ENCODE measurements at places on chromosomes 7 and 10. TPM values are rescaled to one million over a fixed set of nuclear protein-coding genes. Genes with fewer than 3 reads are reported as not detected.

ZNF33B gene
- total RNA-seq: 7.5 TPM

HOXA1 gene
- 0.63 TPM for total RNA-seq

TAS2R41 gene
- not detected for total RNA-seq

AKR1C2 gene
- total RNA-seq: 48.6 TPM

CPA5 gene
- under 0.01 TPM for total RNA-seq
